Smooth muscle cell of trachea (primary cell): ENCODE measurements at places on chromosomes 11 and 22. TPM values are rescaled to one million over a fixed set of nuclear protein-coding genes. Genes with fewer than 3 reads are reported as not detected.

The PTDSS2 gene
- total RNA-seq, result 35.9 and 40.5 TPM in 2 replicates

The APOL5 gene
- 0.17 TPM in 1 of 2 replicates, not detected in the other for total RNA-seq

The NUP98 gene
- total RNA-seq, result 100 and 161 TPM in 2 replicates

The CADM1 gene
- 1.6 and 6.5 TPM in 2 replicates for total RNA-seq
